Bronchial epithelial cell (primary cell): ENCODE measurements at places on chromosomes 4 and X. TPM values are rescaled to one million over a fixed set of nuclear protein-coding genes. Genes with fewer than 3 reads are reported as not detected.
A peak's percentile ranks its signal among the peaks of the same experiment; 100 is the strongest.

The GPC4 gene
- total RNA-seq: 0.26 and 0.64 TPM in 2 replicates

The NHSL2 gene
- total RNA-seq: not detected in 2 replicates

The MMRN1 gene
- total RNA-seq: under 0.01 TPM in 1 of 2 replicates, not detected in the other

The PCDH18 gene
- under 0.01 and 1.6 TPM in 2 replicates for total RNA-seq

The SATL1 gene
- total RNA-seq: under 0.01 TPM in 1 of 2 replicates, not detected in the other

The ETDA gene
- total RNA-seq: not detected in 2 replicates

The ANOS1 gene
- 0.26 and 0.38 TPM in 2 replicates for total RNA-seq

The EMCN gene
- total RNA-seq: not detected in 2 replicates

The LSM6 gene
- 26.3 and 27.4 TPM in 2 replicates for total RNA-seq

The CTAG1B gene
- total RNA-seq: not detected in 2 replicates

DNA sequence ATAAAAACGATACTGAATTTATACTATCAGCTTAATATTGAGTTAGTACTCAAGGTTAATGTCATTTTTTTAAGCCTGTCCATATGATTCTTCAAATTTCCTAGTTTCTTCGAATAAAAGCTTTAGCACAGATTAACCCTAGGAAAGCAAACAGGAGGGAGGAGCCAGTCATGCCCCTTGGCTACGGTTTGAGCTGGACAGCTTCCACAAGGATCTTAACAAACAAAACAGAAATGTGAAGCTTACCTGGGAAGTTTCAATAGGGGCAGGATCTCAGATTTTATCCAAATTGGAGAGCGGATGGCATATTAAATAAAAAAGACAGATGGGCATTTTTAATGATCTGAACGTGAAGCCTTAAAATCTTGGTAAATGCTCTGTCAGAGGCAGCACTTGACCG, 2.3 kb downstream of the NWD2 start:
- no peak for DNase-seq

- DNase-seq: peak; percentile 40
Observed at GRCh38 chr4:124322234-124323065, 390.1 kb downstream of the ANKRD50 start.

- no peak for DNase-seq
Observed at GRCh38 chr4:3208826-3209225, 40.1 kb upstream of the MSANTD1 start.

GRCh38 chrX:2391869-2392606, 108.7 kb downstream of the DHRSX start:
- DNase-seq: peak; percentile 96

DNA sequence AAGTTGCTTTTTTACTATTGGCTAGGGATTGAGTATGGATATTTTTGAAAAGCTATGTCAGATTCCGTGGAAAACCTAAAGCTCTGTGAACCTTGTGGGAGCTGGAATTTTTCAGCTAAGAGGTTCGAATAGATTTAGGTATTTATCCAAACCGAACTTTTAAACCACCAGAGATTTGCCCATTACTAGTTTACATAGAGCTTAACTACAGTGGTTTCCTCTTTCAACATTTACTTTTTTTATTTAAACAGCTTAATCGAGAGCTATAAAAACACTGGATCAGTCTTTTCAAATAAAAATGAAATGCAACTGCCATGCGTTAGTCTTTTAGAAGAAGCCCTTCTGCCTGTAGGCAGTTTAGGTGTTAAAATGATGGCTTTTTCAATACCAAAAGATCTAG, 377.0 kb downstream of the RPA4 start:
- DNase-seq: no peak

DNA sequence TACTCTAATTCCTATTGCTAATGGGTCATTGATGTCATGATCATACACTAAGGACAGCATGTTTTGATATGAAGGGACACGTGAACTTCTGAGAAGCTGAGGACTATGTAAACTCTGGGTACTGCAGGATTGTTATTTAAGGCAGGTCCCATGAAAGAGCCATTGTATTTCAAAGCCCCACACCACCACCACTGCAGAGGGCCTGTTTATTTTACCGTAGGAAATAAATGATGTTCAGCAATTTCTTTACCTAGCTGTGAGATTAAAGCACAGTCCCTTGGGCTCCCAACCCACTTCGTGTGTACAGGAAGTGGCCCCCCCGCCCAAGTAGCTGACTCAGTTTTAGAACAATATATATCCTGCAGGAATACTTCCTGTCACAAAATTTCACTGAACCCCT, 89.8 kb upstream of the ACSL4 start:
- no peak for DNase-seq

DNA sequence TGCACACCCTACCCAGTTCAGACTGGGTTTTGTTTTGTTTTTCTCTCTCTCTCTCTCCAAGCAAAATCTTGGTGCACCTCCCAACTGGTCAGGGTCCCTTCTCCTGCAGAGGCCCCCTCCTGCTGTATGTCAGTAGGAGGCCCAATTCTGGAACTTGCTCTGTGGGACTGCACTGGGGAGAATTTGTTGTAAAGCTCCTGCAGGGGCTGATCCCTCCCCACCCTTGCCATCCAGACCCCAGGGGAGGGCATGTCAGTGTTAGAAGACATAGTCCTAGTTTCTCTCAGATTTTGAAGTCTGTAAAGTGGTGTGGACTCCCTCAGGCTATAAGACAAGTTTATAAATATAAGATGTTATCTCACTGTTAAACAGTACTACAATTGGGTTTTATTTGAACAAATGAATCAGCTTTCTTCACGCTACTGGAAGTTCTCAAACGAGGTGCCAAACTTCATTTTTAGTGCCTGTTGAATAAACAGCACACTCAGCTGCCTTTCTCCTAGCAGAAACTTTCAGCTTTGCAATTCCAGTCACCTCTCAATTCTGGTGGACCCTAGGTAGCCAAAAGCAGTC, 88.6 kb upstream of the FRMPD3 start:
- DNase-seq: no peak

DNA sequence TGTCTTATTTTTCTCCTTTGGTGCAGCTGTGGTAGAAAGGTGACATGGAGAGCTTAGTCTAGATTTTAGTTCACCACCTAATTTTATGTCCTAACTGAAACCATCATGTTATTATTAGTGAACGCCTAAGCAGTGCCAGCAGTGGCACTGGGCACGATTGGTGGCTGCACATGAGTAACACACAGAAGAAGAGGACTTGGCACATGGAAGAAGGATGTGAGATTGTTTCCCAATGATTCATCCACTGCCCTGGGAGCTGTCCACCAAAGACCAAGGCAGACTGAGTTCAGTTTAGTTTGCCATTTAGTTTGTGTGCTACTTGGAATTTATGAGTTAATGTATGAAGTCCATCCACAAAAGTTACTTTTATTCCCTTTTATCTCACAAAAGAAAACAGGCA, 68.1 kb upstream of the NAP1L5 start:
- peak; percentile 75 for DNase-seq

DNA sequence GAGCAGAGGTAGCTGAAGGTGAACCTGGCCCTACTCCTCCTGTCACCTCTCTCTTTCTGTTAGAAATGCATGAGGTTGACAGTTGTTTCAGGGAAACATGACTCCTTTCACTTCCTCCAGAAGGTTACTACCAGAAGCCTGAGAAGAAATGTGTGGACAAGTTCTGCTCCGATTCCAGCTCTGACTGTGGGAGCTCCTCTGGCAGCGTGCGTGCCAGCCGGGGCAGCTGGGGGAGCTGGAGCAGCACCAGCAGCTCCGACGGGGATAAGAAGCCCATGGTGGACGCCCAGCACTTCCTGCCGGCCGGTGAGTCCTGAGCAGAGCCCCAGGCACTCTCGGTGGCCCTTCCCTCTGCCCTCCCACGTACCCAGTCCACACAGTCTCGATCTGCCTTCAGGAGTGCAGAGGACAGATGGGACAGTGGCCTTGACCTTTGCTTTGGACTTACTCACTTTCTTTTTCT, 61.3 kb upstream of the TLR2 start:
- DNase-seq: no peak

DNA sequence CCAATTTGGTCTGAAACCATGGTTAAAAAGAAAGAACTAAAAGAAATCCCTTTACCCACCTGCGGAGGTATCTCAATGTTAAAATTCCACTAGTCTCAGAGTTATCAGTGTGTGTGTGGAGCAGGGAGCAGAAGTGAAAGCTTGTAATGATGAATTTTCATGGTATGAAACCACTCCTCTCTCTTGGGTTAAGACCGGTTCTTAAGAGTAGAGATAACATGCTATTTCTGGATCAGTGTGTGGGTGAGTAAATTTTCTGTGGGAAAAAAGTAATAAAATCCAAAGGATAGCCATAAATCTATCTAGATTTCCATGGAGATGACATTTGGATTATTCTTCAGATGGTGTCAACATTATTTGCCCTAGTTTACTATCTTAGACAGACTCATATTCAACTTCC, 3.2 kb downstream of the FGF13 start:
- DNase-seq: no peak

- DNase-seq: no peak
Observed at GRCh38 chr4:99934891-99935290, 11.5 kb downstream of the DNAJB14 start.

DNA sequence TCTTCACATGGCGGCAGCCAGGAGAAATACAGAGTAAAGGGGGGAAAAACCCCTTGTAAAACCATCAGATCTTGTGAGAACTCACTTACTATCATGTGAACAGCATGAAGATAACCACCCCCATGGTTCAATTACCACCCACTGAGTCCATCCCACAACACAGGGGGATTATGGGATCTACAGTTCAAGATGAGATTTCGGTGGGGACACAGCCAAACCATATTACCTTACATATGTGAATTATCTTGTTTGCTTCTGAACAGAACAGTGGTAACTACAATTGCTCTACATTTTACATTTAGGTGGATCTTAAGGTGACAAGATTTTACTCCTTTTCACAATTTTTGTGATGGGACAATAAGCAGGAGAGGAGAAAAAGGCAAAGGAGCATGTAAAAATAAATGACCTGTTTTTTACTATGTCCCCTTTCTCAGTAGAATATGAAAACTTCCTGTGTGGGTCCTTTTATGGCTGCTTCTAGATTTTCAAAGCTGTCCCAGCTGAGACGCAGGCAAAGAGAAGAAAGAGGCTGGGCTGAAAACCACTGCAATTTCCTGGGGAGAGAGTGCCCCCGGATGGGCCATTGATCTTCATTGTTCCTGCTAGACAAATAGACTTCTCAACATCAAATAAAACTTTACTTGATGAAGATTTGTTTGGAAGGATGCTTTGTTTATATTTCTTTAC, 45.9 kb upstream of the PGM2 start:
- peak; percentile 31 for DNase-seq

DNA sequence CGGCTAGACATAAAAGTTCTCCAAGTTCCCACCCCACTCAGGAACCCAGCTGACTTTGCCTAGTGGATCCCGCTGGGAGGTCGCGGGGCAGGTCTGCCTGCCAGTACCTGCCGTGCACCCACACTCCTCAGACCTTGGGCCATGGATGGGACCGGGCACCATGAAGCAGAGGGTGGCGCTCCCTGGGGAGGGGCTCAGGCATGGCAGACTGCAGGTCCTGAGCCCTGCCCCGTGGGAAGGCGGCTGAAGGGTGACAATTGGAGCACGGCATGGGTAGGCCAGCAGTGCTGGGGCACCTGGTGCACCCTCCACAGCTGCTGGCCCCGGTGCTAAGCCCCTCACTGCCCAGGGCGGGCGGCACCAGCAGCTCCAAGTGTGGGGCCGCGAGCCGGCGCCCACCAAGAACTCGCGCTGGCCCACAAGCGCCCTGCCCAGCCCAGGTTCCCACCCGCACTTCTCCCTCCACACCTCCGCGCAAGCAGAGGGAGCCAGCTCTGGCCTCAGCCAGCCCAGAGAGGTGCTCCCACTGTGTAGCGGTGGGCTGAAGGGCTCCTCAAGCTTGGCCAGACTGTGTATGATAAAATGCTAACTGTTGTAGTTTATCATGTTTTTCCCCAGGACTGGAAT, 63.1 kb downstream of the UGT2A2 start:
- no peak for DNase-seq

DNA sequence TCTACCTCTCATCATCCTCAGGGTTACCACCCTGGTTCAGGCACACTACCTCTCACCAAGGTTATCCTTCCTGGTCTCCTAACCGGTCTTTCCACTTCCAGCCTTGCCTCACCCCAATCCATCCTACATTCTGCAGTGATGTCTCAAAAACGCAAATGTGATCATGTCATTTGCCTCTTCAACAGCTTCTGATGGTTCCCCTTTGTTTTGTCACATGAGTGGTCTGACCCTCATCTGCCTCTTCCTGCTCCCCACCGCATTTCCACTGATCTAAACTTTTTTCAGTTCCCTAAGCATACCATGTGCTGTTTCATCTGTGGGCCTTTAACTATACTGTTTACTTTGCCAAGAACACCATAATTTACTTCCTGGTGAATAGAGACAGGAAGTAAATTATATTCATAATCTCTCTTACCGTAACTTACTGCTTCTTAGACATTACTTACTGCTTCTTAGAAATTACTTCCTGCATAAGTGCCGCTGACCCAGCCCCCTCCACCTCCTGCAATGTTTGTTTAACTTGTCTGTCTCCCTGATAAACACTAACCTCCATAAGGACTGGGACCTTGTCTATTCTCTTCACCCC, 27.1 kb upstream of the NSUN7 start:
- peak; percentile 83 for DNase-seq

GRCh38 chr4:169263791-169264392, 6.9 kb downstream of the SH3RF1 start:
- DNase-seq: no peak

GRCh38 chr4:13892739-13893105, 265.2 kb upstream of the BOD1L1 start:
- no peak for DNase-seq

DNA sequence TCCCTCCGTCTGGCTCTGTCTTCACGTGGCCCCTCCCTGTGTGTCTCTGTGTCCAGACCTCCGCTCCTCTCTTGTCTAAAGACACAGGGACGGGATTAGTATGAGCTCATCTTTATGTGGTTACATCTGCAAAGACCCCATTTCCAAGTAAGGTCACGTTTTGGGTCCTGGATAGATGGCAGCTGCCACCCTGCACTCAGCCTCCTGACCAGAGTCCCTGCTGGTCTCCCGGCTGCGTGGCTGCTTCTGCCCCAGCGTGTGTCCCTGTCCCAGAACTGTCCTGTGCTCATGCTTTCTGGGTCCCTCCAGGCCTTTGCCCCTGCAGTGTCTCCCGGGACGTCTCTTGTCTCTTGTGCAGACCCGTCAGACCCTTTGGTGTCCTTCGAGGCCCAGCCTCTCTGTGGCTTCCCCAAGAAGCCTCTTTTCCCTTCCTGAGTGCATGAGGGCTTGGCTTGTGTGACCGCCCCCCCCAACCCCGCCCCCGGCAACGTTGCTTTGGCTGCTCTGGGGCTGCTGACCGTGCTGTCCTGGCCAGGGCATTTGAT, 107.3 kb downstream of the PSAPL1 start:
- no peak for DNase-seq

DNA sequence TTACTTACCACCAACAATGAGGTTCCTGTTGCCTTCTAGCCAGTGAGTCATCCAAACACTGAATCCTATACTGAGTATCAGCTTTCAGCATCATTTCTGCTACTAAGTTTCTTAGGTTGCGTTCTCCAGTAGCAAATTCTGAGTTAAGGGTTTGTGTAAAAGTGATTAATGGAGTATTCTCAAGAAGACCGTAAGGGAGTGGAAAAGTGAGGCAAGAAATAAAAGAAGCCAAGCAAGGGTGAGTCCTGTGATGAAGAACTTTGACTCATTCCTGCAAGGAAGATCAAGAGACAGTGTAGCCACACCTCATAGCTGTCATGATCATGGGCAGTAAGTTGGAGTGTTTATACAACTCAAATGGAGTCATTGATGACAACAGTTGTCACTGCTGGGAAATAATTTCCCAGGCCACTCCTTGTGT, 446.2 kb downstream of the RAPGEF2 start:
- DNase-seq: peak; percentile 57

- DNase-seq: no peak
Observed at GRCh38 chrX:1248331-1249061, 20.1 kb upstream of the CSF2RA start.
